HEK293T (cell line): ENCODE measurements at places on chromosomes 7 and 10.

DNA sequence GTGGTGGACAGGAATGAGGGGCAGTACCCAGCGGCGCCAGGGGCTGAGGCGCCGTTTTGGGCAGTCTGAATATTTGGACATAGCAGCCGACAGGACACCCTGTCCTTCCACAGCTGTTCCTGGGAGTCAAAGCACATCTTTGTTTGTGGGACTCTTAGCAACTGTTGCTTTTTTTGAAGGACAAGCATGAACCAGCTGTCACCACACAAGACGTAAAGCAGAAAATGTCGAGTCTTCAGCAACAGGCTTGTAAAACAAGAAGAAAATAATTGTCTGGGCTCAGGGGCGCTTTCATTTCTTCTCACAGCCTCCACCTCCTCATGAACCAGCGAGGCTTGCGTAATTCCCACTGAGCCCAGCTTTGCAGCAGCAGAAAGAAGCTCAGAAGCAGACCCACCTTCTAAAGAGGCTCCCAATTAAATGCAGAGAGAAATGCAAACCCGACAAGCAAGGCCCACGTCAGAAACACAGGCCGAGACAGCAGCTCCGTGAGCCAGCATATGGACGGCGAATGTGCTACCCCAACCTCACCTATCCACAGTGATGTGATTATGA, 68.9 kb upstream of the DNAAF5 start:
- no peak for DNase-seq

DNA sequence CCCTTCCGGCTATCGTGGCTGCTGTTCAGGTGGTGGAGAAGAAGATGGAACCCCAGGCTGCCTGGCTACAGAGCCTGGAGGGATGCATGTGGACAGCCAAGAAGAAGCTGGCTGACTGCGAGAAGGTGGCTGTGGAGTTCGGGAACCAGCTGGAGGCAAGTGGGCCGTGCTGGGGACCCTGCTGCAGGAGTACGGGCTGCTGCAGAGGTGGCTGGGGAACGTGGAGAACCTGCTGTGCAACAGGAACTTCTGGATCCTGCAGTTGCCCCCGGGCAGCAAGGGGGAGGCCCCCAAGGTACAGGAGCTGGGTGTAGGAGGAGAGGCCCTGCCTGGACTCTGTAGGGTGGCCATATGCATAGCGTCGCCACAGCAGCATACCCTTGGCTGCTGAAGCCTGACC, 25.6 kb downstream of the ZNF783 start:
- DNase-seq, result no peak

DNA sequence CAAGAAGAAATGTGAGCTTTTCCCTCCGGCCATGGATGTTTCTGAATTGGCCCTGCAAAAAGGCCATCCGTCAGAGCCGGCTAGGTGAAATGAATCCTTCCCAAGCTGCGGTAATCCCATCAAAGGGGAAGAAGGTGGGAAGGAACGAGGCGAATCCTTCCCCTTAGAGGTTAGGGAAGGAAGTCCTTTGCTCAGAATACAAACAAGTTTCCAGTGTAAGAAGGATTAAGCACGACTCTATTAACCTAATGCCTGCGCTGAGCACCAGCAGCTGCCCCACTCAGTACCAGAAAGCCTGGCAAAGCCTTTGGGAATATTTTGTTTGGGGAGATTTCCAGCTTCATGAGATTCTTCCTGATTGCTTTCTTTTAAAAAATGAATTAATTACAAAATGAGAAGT, 42.8 kb downstream of the CLRN3 start:
- DNase-seq, result no peak

- DNase-seq, result no peak
Measured at GRCh38 chr10:82558014-82558607, 683.1 kb downstream of the NRG3 start.

GRCh38 chr7:2383543-2384274, 19.7 kb upstream of the CHST12 start:
- no peak for DNase-seq

GRCh38 chr10:71473671-71474599, 77.2 kb downstream of the CDH23 start:
- no peak for DNase-seq

DNA sequence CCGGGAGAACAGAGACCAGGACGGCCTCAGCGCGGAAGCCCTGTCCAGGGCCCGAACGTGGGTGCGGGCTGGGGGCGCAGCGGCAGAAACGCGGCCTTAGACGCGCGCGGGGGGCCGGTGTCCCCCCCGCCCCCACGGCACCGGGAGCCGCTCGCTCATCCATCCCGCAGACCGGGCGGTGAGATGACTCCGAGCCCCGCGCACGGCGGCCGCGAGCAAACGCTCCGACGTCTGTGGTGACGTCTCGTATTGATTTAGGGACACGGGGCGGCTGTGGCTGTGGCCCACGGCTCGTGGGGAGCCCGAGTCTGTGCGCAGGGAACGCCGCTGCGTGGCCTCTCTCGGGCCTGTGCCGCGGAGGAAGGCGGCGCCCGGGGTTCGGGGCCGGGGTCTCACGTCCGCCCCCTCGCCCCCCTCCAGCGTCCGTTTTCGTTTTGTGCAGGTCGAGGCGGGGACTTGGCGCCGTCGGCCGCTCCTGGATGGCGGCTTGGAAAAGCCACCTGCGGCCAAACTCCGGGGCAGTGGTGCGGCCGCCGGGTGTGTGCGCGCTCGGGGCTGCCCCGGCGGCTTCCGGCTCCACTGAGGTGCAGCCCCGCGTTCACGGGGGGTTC, 1.0 kb upstream of the NKX6-2 start:
- DNase-seq, result peak; percentile 43
